PC-3 (cell line): ENCODE measurements at places on chromosomes 5 and 9. TPM values are rescaled to one million over a fixed set of nuclear protein-coding genes. Genes with fewer than 3 reads are reported as not detected.
A peak's percentile ranks its signal among the peaks of the same experiment; 100 is the strongest.

- H3K4me1 ChIP-seq = peaks cover 15% of the 10 kb centered on the region
- peak; percentile 8 for DNase-seq
- H3K27me3 ChIP-seq = no peaks in the 10 kb centered on the region
- H3K36me3 ChIP-seq = peaks cover 36% of the 10 kb centered on the region
- H3K27ac ChIP-seq = no peak overlapping the region
These were observed 33.7 kb downstream of the SLC31A2 start for GRCh38 chr9:113184539-113184938.

DNA sequence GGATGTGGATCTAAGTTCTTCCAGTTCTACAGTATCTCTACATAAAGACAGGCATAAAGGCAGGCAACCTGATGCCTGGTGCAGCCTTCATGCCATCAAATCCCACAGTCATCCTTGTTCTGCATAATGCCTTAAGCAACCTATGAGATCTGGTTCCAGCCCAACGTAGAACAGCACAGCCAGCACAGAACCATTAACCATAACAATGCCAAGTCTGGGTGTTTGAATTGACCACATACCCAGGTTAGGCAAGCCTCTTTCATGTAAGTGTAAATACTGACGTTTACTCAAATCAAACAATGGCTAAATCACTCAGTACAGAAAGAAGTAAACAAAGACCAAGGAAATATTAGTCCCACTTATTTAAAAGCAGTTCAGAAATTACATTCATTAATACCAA lies 195.0 kb downstream of the ADAMTSL1 start:
- H3K36me3 ChIP-seq = no peaks in the 10 kb centered on the region
- H3K4me3 ChIP-seq = no peak overlapping the region
- H3K27ac ChIP-seq = peak overlapping the region; percentile 24; the same call in 1 of the 2 replicates
- peak; percentile 80 for DNase-seq

GRCh38 chr5:80668016-80668969 lies 13.5 kb upstream of the DHFR start:
- no peaks in the 10 kb centered on the region for H3K4me1 ChIP-seq
- H3K27me3 ChIP-seq = no peaks in the 10 kb centered on the region
- H3K36me3 ChIP-seq = peaks cover 7% of the 10 kb centered on the region
- H3K27ac ChIP-seq = no peak overlapping the region
- no peak overlapping the region for H3K4me3 ChIP-seq

DNA sequence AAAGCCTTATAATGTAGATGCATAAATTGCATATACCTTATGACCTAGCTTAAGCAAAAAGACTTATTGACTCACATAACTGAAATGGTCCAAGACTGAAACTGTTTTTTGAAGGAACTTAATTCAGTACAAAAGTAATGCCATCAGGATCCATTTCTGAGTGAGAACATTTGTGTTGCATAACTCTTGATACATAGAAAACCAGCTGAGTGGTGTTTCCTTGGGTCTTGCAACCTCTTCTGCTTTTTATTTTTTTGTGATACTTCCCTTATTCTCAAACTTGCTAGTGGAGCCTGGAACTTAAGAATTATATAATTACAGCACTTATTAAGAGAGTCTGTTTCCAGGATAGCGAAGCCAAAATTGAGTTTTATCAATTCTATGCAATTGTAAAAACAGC lies 272.0 kb downstream of the MAN2A1 start:
- no peaks in the 10 kb centered on the region for H3K4me1 ChIP-seq
- H3K27ac ChIP-seq = no peak overlapping the region
- no peak for DNase-seq
- no peaks in the 10 kb centered on the region for H3K36me3 ChIP-seq

DNA sequence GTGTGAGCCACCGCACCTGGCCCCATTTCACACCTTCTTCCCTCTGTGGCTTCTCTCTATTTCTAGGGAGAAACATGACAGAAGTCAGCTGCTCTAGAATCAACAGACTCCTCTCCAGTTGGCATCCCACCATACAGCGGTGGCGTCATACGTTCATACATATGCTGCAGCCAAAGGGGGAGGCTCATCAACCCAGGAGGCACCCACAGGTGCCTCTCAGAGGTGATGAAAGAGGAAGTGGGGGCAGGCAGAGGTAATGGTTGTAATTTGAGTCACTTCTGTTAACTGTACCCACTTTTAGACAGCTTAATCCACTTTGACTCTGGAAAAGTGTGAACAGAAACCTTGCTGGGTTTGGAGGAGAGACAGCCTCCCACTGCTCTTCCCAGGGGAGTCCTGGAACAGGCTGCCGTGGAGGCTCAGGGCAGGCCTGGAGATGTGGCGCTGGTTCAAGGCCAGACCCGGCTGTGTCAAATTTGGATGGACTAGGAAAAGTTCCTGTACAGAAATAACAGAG lies 47.3 kb upstream of the SUB1 start:
- H3K4me3 ChIP-seq = no peak overlapping the region
- no peaks in the 10 kb centered on the region for H3K36me3 ChIP-seq
- no peak for DNase-seq
- H3K27ac ChIP-seq = no peak overlapping the region
- peaks cover 8% of the 10 kb centered on the region; the same call in 1 of the 2 replicates for H3K4me1 ChIP-seq
- H3K27me3 ChIP-seq = no peaks in the 10 kb centered on the region

DNA sequence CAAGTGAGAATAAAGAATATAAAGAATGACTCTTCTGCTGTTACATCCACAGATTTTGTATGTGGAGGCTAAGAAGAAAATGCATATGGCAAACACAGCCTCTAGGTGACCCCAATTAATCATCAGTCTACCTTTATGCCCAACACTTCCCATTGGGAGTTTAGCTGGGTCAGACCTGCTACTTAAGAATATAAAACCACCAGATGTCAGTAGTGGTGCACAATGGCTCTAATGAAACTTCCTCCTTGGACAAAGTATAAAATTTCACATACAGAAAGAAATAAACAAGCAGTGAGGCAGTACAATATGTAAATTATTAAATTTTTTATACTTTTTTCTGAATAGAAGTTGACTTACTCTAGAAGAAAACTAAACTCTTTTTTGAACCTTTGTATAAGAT lies 539.9 kb downstream of the BRINP1 start:
- DNase-seq = no peak
- no peak overlapping the region for H3K4me3 ChIP-seq
- H3K27me3 ChIP-seq = no peaks in the 10 kb centered on the region
- no peaks in the 10 kb centered on the region for H3K36me3 ChIP-seq
- H3K4me1 ChIP-seq = no peaks in the 10 kb centered on the region
- H3K27ac ChIP-seq = no peak overlapping the region

GRCh38 chr5:161306351-161306995 lies 240.1 kb downstream of the GABRB2 start:
- H3K36me3 ChIP-seq = no peaks in the 10 kb centered on the region
- no peaks in the 10 kb centered on the region for H3K4me1 ChIP-seq
- DNase-seq = no peak
- no peak overlapping the region for H3K27ac ChIP-seq
- no peak overlapping the region for H3K4me3 ChIP-seq

DNA sequence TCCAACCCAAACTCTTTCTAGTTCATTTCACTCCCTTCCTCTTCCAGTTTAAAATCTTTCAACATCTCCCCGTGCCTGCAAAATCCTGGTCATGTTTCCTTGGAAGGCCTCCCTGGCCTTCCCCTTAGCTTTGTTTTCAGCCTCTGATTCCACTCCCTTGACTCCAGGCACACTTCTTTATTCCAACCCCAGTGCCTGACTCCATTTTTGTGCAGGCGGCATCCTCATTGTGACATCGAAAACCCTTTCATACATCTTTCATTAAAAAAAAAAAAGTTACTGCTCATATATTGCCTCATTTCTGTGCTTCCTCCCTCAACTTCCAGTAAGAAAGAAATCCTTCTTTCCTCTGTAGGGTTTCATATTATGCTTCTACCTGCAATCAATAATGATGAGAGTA lies 7.1 kb upstream of the TNFSF8 start:
- no peak overlapping the region for H3K4me3 ChIP-seq
- H3K27me3 ChIP-seq = no peaks in the 10 kb centered on the region
- no peak for DNase-seq
- H3K27ac ChIP-seq = no peak overlapping the region

GRCh38 chr5:19630876-19631275 lies 357.1 kb downstream of the CDH18 start:
- no peaks in the 10 kb centered on the region for H3K36me3 ChIP-seq
- no peaks in the 10 kb centered on the region for H3K27me3 ChIP-seq
- H3K4me1 ChIP-seq = no peaks in the 10 kb centered on the region
- no peak overlapping the region for H3K4me3 ChIP-seq
- no peak overlapping the region for H3K27ac ChIP-seq
- DNase-seq = no peak

DNA sequence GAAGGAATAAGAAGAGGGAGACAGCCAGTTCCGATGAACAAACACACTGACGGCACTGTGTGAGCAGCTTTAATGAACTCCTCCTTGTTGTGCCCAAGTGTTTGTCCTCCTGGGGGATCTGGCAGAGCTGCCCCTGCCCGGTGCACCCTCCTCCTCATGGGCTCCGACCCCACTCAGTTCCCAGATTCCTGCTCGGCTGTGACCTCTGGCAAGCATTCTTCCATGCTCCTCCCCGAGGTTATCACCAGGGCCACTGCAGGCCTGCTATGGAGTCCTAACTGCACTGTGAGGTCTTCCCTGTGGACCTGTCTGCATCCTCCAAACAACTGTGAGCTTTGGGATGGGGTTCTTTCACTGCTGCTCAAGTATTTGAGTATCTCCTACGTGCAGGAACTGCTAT lies 142.2 kb downstream of the DCP2 start:
- no peak overlapping the region for H3K27ac ChIP-seq
- H3K4me1 ChIP-seq = peaks cover 15% of the 10 kb centered on the region
- H3K27me3 ChIP-seq = no peaks in the 10 kb centered on the region
- no peaks in the 10 kb centered on the region for H3K36me3 ChIP-seq

- no peaks in the 10 kb centered on the region for H3K27me3 ChIP-seq
- no peaks in the 10 kb centered on the region for H3K36me3 ChIP-seq
- no peak overlapping the region for H3K4me3 ChIP-seq
- DNase-seq = no peak
- no peak overlapping the region for H3K27ac ChIP-seq
These were observed 89.0 kb downstream of the ASTN2 start for GRCh38 chr9:117325831-117326230.

GRCh38 chr9:95107001-95107749 lies 210.3 kb downstream of the FANCC start:
- H3K4me3 ChIP-seq = no peak overlapping the region
- no peaks in the 10 kb centered on the region; the same call in 1 of the 2 replicates for H3K36me3 ChIP-seq
- peaks cover 16% of the 10 kb centered on the region for H3K4me1 ChIP-seq
- no peaks in the 10 kb centered on the region for H3K27me3 ChIP-seq
- no peak for DNase-seq
- H3K27ac ChIP-seq = no peak overlapping the region

- H3K4me1 ChIP-seq = no peaks in the 10 kb centered on the region
- H3K4me3 ChIP-seq = no peak overlapping the region
- DNase-seq = no peak
- H3K36me3 ChIP-seq = no peaks in the 10 kb centered on the region
These were observed 298.1 kb downstream of the NR3C1 start for GRCh38 chr5:143105216-143105905.

- H3K4me1 ChIP-seq = no peaks in the 10 kb centered on the region
- no peak for DNase-seq
- no peak overlapping the region for H3K27ac ChIP-seq
- no peak overlapping the region for H3K4me3 ChIP-seq
- H3K27me3 ChIP-seq = no peaks in the 10 kb centered on the region
These were observed 631.8 kb downstream of the ELAVL2 start for GRCh38 chr9:23194281-23194680.

DNA sequence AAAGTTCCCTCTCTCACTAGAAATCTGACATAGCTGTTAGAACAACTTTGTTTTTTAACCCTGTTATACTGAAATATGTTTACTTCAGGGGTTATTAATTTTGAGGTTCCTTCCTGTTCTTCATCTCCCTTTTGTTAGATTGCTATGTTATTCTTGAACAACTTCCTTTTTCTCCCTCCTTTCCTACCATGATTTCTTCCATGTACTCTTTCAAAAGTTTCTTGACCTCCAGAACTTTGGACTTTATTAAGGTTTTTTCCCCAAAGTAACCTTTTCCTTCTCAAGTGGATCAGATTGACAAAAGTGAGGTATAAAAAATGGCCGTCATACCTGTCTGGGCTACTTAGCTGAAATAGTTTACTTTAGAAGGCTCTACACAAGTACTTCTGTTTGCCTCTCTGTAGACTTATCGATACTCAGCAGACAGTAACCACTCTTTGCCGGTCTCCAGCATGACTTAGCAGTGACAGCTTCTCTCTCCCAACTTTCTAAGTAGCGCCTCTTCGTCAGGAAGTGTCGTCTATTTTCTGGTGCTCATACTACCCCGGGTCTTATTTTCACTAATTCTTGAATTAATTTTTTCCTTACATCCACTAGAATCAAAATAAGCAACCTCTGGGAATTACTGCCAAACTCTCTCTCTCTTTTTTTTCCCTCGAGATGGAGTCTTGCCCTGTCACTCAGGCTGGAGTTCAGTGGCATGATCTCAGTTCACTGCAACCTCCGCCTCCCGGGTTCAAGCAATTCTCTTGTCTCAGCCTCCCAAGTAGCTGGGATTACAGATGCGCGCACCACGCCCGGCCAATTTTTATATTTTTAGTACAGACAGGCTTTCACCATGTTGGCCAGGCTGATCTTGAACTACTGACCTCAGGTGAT lies 19.7 kb downstream of the NFIL3 start:
- no peaks in the 10 kb centered on the region for H3K36me3 ChIP-seq
- H3K4me1 ChIP-seq = peaks cover 12% of the 10 kb centered on the region
- H3K4me3 ChIP-seq = no peak overlapping the region
- H3K27ac ChIP-seq = no peak overlapping the region
- DNase-seq = no peak
- H3K27me3 ChIP-seq = no peaks in the 10 kb centered on the region

DNA sequence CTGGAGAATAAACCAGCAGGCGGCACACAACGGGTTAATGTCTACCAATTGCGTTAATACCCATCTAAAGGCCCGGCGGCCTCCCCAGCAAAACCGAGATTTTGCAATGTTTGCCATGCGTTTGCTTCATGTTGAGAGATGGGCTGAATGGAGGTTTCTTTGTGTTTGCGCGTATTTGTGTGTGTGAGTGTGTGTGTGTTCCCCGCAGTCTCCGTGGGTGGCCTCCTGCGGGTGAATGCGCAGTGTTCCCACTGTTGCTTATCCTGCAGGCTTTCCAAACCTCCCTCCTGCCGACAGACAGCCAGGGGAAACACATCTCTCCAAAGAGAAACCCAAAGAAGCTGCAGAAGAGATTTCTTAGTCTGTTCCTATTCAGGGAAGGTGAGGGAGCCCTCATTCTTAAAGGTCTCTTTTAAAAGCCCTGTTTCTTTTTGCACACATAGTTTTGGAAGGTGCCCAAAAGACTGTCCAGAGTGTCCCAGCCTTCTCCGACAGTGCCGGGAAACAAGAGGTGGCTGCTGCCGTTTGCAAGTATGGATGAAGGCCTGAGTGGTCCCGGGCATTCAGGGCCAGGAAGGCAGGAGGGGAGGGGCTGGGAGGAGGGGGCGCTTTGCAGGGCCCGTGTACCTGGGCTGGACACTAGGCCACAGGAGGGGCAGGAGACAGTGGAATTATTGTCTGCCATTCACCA lies 103.8 kb upstream of the ERCC6L2 start:
- H3K4me1 ChIP-seq = no peaks in the 10 kb centered on the region
- H3K36me3 ChIP-seq = no peaks in the 10 kb centered on the region
- H3K27ac ChIP-seq = no peak overlapping the region
- DNase-seq = no peak
- H3K27me3 ChIP-seq = no peaks in the 10 kb centered on the region

The RORB gene
- total RNA-seq = 0.06 TPM in 1 of 2 replicates, not detected in the other

The ADAMTS2 gene
- total RNA-seq = not detected in 2 replicates

The LTC4S gene
- 1.5 and 3.6 TPM in 2 replicates for total RNA-seq

The PCDHGA3 gene
- total RNA-seq = not detected in 2 replicates

The DOCK8 gene
- total RNA-seq = 1.5 and 1.9 TPM in 2 replicates

The IL3 gene
- total RNA-seq = not detected in 2 replicates

The GRM6 gene
- not detected in 2 replicates for total RNA-seq
